ENCODE measurements at places on chromosomes 3 and 15.

DNA sequence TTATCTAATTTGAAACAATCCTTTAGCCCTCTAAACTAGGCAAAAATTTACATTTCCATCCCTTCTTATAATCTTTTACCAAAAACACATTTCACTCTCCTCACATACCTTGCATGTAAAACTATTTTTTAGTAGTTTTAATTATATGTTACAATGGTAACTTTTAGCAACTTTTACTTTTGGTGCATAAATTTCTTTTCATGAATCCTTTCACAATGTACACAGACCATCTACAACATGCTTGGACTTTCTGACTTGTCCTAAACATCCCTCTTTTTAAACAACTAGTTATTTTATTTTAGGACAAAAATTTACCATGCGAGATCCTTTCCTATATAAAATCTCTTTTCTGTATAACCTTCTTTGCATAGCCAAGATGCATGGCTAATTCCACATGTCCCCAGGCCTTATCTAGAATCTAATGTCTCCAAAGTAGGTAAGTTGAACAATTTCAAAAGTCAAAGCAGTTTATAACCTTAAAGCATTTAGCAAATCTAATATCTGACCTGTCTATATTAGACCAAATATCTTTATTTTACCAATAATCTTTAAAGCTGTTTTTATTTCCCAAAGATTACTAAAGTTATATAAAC is 14.4 kb upstream of the ALDH1L1 start:
- no peak for DNase-seq

DNA sequence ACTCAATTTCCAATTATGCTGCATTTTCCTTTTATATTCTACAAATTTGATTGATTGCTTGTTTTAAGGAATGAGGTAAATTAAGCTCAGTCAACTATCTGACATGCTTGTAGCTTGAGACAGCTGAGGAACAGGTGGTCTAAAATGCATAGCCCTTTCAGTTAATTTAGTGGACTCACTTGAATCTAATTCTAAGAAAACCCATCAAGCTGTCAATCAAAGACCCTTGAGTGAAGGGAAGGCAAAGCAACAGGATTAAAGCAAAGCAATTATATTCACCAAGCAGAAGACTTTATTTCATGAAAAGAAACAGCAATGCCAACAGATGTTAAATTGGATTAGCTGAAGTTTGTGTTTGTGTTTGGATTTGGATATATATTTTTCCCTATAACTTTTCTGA is 228.5 kb downstream of the ARPP21 start:
- DNase-seq = no peak

DNA sequence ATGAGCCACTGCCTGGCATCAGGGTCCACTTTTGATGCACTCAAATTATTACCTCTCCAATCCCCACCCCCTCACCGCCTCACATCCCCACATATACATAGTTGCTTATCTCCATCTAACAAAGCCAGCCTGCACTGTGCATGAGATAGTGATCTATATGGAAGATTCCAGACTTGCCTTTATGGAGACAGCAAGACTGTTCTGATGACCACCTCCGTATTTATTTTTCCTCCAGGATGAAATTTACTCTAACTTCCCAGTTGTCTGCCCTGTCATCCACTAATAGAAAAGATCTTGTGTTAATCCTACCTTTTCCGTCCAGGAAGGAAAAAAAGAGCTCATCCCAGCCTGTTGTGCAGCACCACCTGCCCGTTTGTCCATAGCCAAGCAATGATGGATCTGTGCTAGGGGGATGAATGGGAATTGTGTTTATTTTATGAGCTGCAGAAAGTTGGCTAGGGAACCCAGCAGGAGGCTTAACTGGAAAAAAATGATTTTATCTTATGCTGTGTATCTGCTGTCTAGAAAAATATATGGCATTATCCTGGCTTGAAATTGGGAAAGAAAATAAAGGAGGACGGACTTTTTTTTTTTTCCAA is 114.5 kb downstream of the CD47 start:
- DNase-seq = no peak

- no peak for DNase-seq
Observed at GRCh38 chr15:96321639-96322535, 8.6 kb upstream of the NR2F2 start.

GRCh38 chr3:117243657-117244056 is 534.1 kb downstream of the TUSC7 start:
- DNase-seq = no peak

DNA sequence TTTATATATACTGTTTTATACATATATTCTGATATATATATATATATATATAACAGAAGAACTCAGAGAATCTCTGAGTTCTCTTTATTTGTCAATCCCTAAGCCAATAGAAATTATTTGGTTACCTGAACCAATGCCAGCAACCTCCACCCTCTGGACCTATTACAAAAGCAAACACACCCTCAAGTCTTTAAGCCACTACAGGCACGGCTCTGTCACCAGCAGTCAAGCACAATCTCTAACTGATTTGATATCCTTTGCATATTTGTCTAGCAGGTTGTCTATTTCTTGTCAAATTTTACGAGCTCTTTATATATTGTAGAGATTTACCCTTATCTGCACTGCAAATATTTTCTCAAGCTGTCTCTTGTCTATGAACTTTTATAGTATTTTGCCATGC is 66.6 kb upstream of the TOPAZ1 start:
- no peak for DNase-seq

- no peak for DNase-seq
Observed at GRCh38 chr3:183764847-183765731, 60.3 kb downstream of the MAP6D1 start.

DNA sequence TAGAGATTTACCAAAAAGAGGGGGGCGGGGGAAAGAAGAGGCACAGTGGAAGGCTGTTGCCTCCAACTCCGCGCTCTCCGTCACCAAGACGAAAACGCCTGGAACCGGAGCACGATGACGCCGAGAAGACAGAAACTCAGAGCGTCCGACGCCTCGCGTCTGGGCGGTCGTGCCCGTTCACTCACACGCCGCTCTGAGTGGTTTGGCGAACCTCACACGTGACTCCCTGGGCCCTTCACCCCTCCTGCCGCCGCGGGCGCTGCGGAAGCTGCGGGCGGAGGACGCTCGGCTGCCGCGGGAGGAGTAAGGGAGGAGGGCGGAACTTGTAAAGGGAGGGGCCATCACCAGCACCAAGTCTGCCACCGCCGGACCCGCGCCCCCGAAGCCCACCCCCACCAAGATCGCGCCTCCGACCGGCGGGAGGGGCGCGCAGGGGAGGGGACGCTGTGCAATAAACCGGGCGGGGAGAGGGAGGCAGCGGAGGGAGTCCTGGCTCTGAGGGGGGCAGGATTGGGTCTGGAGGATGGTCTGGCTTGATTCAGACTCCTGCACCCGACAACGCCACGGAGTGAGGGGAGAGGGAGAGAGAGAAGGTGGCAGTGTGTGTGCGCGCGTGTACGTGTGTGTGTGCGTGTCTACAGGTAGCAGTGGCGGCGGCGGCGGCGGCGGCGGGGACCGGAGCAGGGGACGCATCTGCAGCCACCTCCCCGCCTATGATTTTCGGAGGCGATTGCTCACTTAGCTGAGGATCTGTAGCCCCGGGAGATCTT is 1.9 kb upstream of the NLGN1 start:
- peak; percentile 81 for DNase-seq

DNA sequence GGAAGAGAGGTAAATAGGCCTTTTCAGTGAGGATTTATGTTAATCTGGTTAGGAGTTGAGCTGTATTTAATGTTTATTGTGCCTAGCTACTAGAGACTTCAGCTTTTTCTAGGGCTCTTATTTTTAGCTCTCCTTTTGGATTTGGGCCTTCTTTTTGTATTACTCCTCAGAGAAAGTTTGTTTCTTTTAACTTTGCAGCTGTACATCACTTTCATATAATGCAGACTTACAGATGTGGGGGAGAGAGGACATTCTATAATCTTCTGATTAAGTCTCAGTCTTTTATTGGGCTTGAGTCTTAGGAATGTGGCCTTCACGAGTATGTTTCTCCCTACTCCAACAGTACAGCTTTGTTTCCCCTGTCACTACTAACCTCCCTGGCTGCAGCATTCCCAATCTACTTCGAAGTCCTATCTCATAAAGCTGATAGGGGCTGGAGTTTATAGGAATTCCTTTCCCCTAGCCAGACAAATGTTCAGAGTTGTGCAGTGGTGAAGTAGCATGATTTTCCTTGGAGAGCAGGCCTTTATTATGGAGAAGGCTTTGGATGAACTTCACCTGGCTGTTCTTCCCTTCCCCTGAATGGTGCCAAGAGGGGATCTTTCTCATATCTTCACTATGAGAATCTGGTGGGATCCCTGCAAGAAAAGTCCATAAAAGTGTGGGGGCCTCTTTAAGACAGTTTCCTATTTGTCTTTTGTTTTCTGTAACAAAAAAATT is 82.2 kb upstream of the CBLB start:
- no peak for DNase-seq

DNA sequence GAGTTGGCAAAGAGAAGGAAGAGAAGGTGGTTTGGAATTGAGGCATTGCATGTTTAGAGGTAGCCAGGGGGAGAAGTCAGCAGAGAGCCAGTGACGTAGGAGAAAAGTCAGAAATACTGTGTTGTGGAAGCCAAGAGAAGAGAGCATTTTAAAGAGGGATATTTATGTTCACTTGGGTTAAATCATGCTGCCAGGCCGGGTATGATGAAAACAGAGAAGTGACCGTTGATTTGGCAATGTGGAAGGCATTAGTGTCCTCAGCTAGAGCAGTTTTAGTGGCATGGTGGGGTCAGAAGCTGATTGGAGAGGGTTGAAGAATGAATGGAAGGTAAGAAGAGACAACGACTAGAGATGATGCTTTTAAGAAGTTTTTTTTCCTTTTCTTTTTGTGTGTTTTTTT is 24.5 kb downstream of the RASA2 start:
- no peak for DNase-seq

- DNase-seq = no peak
Observed at GRCh38 chr3:8505621-8506020, 4.0 kb downstream of the LMCD1 start.

DNA sequence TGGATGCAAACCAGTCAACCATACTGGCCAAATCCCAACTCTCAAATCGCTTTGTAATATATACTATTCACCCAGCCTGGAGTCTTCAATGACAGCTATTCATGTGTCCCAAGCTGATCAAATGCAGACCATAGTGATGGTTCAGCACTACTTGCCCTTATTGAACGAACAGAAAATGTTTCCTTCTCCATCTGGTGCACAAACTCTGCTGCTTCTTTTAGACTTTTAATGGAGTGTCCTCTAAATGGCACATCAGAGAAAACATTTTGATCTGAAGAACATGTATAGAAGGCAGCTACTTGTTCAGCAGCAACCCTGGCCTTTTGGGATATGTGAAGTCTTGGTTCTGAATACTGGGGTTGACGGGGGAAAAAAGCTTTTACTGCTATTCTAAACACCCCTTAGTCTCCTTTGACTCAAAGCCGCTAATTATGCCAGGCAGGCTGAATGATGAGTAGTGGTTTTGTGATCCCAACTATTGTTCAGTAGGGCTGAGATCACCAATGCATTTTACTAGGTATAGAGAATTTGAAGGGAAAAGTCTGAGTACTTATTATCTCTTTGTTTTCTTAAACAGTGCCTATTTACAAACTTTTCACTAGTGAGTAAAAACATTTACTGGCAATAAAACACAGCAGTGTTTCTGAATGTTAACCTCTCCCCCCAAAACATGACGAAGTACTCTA is 781.2 kb downstream of the ROBO1 start:
- DNase-seq = no peak

DNA sequence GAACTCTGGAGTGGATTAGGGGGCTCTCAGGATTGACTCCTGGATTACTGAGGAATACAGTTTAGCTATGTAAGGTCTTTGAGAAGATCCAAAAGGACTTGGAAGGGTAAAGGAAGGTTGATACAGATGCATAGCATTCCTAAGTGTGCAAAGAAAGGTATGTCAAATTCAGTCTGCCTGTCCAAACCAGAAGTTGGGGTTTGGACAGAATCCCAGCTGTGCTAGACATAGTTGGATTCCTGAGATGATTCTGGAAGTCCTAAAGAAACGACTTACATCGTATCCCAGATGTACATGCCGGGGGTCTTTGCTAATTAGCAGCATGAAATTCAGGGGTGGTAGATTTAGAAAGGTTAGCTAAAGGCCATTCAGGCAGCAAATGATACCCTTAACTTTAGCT is 97.7 kb upstream of the TSPAN3 start:
- DNase-seq = no peak

DNA sequence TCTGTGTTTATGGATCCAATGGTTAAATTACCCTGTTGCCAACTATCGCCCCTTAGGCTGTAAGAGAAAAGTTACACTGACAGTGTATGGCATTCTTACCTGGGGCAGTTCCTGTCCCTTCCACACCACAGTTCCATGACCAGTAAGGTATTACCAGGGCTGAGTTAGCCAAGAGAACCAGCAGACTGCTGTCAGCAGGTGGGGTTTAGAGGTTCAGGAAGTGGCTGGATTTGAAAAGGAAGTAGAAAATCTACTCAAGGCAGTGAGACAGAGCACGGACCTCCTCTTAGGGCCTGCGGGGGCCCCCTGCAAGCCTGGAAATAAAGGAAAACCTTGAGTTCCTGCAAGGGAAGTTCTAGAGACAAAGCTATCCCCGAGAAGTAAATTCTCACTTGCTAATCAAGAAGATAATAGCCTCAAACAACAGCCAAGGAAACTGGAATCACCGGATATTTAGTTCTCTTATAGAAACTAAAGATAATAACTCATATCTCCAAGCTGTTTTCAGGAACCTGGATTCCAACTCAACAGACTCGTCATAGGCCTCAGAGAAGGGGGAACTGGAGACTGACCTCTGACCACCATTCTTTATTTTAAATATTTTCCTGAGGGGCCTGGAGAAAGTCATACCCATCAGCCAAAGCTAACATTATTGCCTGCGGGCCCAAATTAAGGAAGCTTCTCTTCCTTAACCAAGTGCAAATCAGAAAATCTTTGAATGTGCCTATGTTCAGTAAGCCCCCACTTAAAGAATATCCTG is 161.7 kb downstream of the ANXA2 start:
- DNase-seq = no peak

- no peak for DNase-seq
Observed at GRCh38 chr3:94596887-94597566, 534.2 kb downstream of the NSUN3 start.

- DNase-seq = peak; percentile 82
Observed at GRCh38 chr3:99753268-99753975, 64.2 kb upstream of the CMSS1 start.

GRCh38 chr3:107975529-107976201 is 115.2 kb downstream of the CD47 start:
- DNase-seq = no peak

DNA sequence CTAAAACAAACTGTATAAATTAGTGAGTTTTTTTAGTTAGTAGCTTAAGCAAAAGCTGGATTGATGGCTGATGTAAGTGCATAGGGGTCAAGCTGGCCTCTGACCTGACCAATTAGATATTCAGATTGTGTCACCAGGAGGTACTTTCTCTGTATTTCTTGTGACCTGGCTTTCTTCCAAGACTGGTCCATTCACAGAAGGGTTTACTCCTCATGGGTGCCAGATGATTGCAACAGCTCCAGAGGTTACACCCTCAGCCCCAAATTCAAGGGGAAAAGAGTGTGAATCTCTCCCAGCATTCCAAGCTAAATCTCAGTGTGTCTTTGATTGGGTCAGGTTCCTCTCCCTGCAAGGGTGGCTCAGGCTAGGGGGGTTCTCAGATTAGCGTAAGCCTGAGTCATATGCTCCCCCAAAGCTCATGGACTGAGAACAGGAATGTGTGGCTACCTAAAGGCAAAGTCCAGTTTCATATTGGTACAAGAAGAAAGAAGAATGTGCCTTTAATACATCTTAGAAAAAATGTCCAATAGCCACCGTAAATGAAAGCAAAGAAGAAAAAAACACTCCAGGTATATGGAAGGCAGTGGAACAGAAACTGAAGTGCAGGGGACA is 16.5 kb downstream of the PML start:
- peak; percentile 62 for DNase-seq
